NCI-H2171 treated with DMSO at 0.1 percent for 48 hours (cell line): ENCODE measurements at places on chromosomes 5 and 9.

DNA sequence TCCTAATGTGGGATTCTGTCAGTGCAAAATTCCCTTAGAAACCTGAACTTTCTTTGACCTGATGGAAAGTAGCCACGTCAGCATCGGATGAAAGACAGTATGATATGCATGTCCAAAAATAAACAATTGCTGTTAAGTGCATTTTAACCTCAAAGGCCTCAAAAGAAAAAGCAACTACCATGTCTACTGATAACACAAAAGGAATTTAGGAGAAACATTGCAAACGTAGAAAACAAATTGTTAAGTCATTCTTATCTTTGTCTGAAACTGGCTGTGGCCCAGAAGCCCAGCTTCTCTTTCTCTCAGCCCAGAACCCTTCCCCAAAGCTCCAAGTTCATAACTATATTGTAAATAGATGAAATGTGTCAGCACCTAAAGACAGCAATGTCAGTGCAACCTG, 11.1 kb upstream of the LHFPL2 start:
- no peak for DNase-seq

- DNase-seq: no peak
Measured at GRCh38 chr5:68529581-68529980, 314.0 kb downstream of the PIK3R1 start.

- no peak for DNase-seq
Measured at GRCh38 chr9:99561961-99562565, 259.6 kb upstream of the NR4A3 start.

DNA sequence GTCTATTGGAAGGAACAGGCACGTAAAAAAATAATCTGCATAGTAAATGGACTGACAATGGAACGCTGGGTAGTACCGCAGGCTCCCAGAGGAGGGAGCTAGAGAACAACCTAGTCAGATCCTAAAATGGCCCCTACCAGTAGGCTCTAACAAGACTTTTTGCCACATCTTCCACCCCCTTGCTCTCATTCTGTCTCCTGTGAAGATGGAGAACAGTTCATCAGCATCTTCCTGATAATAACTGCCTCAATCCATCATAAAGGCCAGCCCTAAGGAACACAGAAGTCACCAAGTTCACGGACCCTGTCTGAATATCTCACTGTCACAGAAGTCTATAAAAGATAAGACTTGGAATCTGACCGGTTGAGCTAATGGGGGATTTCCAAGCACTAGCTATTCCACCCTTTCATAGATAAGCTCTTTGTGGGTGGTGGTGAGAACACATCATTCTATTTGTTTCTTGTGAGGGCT, 133.4 kb downstream of the SLC1A3 start:
- peak; percentile 68 for DNase-seq

- DNase-seq: no peak
Measured at GRCh38 chr9:5696884-5697283, 68.0 kb downstream of the RIC1 start.

DNA sequence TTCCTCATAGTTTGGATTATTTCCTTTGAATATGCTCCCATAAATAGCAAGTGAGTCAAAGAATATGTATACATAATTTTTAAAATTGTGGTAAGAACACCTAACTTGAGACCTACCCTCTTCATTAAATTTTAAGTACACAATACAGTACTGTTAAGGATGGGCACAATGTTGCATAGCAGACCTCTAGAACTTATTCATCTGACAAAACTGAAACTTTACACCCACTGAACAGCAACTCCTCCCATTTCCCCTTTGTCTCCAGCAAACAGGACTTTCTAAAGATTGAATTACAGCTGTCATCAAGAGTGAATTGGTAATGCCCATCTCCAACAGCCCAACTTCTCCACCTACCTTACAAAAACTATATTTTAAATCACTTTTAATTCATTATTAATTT, 388.9 kb downstream of the HTR1A start:
- DNase-seq: no peak

DNA sequence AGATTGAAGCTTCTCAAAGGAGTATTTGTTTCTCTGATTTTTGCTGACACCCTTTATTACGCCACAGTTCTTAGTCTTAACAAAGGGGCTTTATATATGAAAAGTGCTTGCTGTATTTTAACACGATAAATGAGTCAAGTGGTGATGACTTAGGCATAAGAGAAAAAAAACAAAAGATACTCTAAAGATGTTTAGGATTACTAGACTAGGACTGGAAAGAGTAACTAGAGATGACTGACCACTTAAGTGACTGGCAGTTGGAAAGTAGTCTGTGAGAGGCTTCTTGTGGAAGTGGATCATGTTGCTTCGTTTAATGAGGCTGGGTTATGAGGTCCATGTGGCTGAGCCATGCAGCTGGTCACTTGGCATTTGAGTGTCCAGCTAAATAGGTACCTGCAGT, 69.4 kb upstream of the ACTBL2 start:
- no peak for DNase-seq

DNA sequence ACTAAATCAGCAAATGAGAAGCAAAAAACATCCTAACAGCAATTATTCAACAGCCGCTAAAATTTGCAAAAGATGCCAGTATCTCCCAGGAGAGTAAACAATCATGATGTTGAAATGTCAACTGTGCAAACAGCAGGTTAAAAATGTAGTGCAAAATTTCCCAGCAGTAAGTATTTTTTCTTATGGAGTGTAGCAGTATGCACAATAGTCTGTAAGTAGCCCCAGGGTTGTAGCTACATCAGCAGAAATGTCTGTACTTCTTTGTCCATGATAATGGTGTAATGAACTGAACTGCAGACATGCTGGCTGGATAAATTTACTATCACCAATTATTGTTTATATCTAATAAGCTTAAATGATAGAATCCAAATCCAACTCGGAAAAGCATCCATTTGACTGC, 31.4 kb downstream of the GRIN3A start:
- DNase-seq: no peak

- DNase-seq: peak; percentile 41
Measured at GRCh38 chr5:163889369-163889768, 383.9 kb downstream of the MAT2B start.

- DNase-seq: no peak
Measured at GRCh38 chr5:158979290-158979689, 120.4 kb downstream of the EBF1 start.

DNA sequence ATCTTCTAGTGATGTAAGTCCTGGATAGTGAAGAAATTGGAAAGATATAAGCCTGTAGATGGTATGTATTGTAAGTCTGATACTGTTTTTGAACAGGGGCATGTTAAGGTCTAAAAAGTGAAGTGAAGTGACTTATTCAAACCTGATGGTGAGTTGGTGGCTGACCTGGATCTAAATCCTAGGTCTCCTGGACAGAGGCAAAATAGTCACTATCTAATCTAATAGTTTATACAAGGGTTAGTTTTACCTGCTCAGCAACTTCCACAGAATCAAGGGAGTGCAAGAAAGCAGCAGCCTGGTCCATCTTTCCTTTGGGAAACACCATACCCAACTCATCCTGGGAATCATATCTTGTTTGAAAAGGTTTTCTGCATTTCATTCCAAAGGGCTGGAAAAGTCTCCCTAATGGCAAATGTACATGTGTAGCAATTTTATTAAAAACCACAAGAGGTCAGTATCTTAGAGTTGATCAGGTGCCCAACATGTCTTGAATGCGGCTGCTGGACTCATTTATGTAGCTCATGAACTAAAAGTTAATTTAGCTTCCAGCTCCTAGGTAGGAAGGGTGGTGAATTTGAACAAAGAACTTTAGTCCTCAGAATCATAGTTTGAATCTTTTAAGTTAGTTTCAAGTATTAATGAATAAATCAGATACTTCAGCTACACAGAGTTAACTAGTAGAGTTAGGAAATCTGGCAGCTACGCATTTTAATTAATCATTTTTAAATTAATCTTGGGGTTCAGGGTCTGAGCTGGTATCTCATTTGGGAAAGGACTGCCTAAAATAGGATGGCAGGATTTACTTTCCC, 26.0 kb downstream of the SKP2 start:
- DNase-seq: peak; percentile 29

GRCh38 chr9:19946441-19947109, 157.7 kb upstream of the SLC24A2 start:
- peak; percentile 2 for DNase-seq

DNA sequence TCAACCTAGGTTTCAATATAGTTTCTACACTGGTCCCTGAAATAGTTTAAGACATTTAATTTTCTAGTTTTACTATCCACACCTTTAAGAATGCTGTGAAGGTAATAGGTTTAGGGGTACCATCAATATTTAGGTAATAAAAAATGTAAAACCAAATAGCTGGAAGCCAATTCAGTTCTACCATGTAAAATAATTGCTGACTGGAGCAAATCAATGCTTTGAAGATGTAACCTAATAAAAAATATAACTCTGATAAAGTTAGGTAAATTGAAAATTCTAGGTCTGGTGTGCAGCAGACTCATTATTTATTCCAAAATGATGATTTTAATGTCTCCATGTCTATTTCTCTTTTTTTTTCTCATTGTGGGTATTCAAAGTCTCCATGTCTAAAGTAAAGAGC, 21.8 kb downstream of the CDH6 start:
- DNase-seq: no peak

GRCh38 chr5:31106278-31106677, 87.2 kb upstream of the CDH6 start:
- DNase-seq: no peak

- DNase-seq: no peak
Measured at GRCh38 chr9:107249131-107249533, 33.9 kb upstream of the RAD23B start.

DNA sequence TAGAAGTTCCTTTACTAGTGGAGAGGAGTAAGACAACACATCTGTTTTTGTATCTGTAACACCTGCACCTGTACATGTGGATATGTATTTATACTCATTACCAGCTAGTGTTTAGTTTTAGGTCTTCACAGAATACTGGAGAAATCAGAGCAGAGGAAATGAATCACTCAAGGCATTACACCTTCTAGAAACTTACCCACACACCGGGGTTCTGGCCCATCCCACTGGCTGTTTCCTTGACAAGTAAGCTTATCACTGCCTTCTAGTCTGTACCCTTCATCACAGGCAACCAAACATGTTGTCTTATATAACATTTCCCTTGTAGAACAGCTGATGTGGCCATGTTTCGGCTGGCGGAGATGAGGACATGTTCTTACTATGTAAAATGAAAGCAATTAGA, 76.7 kb downstream of the SVEP1 start:
- no peak for DNase-seq

- no peak for DNase-seq
Measured at GRCh38 chr5:10828241-10828640, 67.2 kb upstream of the DAP start.

DNA sequence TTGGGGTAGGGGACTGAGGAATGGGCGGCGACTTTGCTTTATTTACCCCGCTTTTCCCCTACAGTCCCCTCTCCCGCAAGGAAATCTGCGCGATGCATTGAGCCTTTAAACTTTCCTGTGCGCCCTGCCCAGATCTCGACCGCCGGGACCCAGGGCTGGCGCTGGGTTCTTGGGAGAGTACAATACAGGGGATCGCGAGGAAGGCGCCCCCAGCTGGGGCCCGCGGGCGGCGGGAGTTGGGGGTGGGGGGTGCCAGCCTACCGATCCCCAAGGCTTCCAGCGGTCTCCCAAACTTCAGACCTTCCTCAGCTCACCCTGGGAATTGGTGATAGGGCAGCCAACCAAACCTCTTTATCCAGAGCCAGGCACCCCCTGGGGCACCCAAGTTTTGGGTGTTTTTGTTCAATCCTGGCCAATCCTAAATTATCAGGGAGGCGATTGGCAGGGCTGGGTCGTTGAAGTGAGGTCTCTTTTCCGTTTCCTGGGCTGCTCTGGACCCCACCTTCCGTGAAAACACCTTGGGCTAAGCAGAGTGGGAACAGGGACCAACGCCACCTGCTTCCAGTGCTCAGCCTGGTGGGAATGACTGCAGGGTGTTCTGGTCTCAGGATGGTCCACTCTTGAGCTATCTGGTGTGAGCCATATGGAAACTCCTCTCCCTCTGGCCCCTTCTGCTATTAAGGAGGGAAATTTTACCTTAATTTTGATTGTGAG, 51.4 kb upstream of the DAB2IP start:
- no peak for DNase-seq

- peak; percentile 79 for DNase-seq
Measured at GRCh38 chr5:56516441-56516840, 283.3 kb upstream of the ANKRD55 start.

DNA sequence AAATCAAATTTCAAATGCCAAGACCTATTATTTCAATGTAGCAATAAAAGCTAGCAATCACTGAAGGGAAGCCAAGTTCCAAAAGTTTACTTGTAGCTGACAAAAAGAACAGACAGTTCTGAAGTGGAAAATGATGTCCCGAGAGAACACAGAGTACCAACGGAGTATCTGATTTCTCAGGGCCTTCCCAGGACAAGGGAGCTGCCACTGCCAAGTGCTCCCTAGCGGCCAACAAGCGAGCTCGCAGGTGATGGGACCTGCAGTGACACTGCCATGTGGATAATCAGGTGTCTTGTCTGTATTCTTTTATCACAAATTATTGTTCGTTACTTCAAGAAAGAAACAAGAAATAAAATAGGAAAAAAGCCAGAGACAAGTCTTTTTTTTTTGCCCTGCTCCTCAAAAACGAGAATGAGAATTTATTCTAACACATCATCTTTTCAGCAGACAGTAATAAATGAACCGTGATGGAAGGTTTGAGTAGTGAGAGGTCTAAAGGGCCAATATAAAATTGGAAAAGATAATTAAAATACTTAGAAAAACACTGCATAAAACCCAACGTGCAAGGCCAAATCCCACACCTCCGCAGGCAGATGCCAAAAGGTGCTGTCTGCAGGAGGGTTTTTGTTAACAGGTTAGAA, 159.4 kb downstream of the MYO10 start:
- DNase-seq: peak; percentile 82

GRCh38 chr5:145768863-145769262, 66.3 kb downstream of the PRELID2 start:
- DNase-seq: no peak

DNA sequence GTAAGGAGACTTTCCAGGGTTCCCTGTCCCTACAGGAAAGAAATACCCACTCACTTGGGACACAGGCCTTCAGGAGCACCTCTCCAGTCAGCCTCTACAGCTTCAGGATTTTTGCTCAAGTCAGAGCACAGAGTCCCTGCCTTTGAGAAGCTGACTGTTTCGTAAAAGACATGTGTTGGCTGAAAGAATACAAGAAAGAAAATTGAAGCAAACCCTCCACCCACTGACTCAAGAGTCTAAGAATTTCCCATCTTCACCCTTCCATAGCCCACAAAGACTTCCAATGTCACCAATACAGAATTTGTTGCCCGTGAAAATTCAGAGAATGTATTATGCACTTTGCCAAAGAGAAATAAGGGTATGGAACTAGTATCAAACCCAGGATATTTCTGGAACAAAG, 53.0 kb upstream of the ZNF622 start:
- no peak for DNase-seq

- no peak for DNase-seq
Measured at GRCh38 chr9:21741151-21741550, 61.3 kb upstream of the MTAP start.

- no peak for DNase-seq
Measured at GRCh38 chr9:113143432-113144227, 7.2 kb upstream of the SLC31A2 start.

GRCh38 chr9:109037946-109038715, 24.8 kb upstream of the CTNNAL1 start:
- DNase-seq: no peak

DNA sequence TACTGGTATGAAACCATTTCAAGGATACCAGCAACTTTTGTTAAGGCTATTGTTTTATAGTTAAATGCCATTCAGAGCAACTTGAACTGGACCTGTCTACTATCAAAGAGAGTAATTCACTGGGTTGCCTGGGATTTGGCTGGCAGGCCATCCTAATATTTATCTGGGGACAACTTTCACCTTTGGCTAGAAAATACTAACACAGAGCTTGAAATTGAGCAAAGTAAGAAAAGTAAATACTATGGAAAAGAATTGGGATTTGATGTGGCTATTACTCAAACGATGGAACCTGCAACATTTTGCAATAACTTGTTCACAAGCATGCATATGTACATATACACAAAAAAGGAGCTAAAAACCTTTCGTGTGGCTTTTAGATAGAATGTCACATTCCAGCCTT, 191.3 kb downstream of the DENND1A start:
- no peak for DNase-seq
